ENCODE measurements at places on chromosomes 5 and 9.

DNA sequence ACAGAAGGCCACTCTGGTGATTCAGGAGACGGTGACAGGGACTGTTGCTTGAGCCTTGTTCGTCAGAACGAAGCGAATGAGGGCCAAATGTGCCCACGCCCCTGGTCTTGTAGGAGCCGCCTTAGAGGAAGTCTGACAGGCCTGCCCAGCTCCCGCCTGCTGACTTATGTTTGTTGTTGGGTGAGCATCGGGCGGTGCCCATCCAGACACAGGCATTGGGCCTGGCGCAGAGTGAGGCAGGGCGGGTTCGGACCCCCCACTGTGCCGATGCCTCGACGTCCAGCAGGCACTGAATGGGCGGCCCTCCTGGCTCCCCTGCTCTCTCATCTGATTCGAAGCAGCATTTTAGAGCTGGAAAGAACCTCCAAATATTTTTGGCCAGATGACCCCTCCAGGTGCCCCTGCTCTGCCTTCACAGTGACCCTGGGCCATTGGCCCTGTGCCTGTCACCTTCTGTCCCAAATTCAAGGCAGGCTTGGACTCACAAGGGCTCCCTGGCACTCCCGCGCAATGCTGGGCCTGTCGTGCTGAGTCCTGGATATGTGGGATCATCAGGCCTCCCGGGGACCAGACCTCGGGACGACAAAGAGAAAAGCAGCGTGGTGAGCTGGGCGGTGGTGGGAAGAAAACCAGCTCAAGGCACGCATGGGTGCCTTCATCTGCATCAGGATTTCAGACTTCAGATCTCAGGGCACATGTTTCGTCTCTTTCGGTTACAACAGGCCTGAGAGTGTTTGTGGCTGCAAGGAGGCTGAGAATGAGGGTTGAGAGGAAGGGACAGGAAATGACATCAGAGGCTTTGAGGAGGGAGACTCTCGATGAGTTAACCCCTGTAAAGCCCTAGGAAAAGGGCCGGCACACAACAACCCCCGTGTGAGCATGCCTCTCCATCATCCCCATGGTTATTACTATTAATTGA is 37.1 kb upstream of the OLFM1 start:
- DNase-seq = no peak

DNA sequence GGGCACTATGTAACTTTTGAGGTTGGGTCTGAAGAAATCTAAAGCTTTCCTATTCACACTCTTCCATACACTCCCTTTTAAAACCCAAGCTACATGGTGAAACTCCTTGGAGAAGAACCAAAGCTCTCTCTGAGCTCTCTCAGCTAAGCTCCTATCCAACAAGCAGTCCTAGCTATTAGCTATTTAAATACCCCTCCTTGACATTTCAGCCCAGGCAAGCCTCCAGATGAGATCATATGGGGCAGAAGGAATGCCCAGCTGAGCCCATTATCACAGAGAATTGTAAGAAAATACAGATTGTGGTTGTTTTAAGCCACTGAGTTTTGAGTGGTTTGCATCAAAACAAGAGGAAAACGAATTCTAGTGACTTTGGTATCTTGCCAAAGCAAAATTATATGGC is 15.2 kb downstream of the HSPB3 start:
- DNase-seq = no peak

GRCh38 chr5:151699071-151699901 is 12.6 kb upstream of the SPARC start:
- no peak for DNase-seq

- DNase-seq = no peak
Measured at GRCh38 chr5:55325621-55326020, 17.8 kb downstream of the MTREX start.
